Pons (tissue), 1 donor: ENCODE measurements at places on chromosomes 2 and 18.

DNA sequence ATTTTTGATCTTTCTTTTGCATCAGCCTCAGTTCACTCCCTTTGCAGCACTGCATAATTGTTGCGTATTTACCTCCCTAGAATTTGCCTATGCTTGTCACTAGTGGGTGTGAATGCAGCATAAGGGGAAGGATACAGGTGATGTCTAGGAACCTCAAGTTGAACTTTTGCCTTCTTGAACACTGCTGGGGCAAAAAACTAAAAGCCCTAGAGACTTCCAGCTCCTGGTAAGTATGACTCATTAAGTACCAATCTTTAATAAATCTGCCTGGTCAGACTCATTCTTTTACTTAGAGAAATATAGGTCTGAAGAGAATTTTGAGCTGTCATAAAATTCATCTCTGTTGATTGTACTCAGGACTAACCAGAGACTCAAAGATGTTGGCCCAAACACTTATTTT, 547.3 kb upstream of the FANCL start:
- DNase-seq, result no peak

DNA sequence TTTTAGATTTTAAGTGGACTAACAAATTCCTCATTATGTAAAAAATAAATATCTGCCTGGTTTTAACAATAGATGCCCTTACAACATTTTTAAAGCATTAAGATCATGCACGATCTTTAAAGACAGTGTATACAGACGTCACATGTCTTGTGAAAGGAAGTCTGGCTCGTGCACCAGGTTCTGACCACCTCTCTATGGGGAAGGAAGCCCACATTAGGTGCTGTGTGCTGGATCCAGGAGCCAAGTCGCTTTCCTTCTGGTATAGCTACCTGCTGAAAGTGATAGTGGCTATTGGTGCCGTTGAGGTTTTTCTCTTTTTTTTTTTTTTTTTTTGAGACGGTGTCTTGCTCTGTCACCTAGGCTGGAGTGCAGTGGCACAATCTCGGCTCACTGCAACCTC, 116.5 kb downstream of the NCK2 start:
- no peak for DNase-seq

DNA sequence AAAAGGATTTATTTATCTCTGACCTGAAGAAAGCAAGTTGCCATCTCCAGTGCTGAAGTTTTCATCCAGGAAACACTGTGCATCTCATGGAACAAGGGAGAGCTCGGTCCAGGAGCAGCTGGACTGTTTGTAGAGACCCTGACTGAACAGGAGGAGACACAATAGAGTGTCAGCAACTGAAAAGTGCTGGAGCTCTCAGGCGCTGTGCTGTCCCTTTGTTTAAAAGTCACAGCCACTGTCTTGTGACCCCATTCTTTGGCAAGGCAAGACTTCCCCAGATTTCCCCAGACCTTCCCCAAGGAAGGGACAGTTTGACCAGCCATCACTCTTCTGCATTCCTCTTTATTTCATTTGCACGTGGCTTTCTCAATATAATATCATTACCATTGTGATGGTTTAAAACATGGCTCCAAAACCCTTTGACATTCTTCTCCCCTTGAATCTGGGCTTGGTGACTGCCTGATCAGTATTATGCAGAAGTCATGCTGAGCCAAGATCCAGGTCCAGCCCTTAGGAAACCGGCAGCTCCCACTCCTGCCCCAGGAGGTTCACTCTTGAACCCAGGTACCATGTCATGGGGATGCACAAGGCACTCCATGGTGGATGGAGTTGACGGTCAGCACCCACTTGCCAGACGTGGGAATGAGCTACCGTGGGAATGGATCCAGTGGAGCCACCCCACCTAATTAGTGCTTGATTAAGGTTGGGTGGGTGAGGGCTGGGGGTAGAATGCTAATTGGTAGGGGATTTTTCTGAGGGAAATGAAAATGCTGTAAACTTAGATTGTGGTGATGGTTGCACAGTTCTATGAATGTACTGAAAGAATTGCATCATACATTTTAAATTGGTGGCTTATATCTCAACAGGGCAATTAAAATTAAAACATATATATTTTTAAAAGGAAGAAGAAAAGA, 497.9 kb upstream of the RAB6C start:
- no peak for DNase-seq

GRCh38 chr2:201955702-201956141, 77.9 kb upstream of the FZD7 start:
- DNase-seq, result peak; percentile 3

GRCh38 chr2:60534052-60534685, 19.3 kb downstream of the BCL11A start:
- DNase-seq, result no peak

DNA sequence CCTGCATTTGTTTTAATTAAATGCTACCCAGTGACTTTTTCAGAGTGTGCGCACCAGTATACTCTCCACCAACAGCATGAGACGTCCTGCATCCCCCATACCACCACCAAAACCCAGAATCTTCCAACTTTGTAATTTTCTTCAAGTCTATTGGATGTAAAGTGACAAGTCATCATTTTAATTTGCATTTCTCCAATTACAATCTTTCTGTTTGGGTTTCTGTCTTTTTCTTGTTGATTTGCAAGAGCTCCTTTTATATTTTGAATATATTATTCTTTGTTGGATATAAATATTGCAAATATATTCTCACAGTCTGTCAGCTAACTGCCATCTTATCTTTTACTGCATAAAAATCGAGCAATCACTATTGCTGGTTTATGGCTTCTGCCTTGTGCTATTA, 96.6 kb downstream of the FAM168B start:
- no peak for DNase-seq

DNA sequence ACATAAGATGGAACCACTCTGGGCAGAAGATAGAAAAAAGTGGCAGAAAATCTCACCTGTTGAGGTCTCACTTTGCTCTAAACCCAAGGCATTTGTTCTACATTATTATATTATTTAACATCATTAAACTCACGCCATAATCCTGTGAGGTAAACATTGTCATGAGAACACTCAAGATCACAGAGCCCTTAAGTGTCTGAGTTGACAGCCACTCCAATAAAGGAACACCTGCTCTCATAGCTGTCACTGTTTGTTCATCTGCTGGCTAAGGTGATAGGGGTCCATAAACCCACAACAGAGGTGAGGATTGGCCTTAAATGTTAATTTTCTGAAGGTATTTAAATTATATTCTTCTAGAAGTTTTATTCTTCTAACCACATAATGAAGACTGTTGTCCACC, 439.7 kb downstream of the RIT2 start:
- no peak for DNase-seq

- DNase-seq, result no peak
Measured at GRCh38 chr2:23280401-23280800, 104.6 kb upstream of the KLHL29 start.

DNA sequence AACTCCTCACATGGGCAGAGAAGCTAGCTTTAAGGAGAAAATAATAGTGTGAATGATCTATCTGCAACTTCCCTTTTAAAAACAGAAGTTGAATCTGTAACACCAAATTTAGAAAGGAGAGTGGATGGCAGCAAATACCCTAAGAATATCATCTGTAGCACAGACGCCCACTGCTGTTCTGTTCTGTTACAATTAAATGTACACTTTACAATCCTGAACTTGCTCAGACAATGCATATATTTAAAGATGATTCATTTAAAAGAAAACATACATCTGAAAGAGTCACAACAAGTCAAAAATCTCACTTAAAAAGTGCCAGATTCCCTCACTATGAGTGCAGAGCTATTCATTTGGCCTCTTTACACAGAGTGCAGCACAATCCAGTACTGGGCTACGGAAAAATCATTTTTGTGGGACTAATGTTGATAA, 8.0 kb upstream of the SERTAD2 start:
- DNase-seq, result peak; percentile 60

GRCh38 chr2:12767541-12767940, 50.8 kb downstream of the TRIB2 start:
- no peak for DNase-seq

- peak; percentile 19 for DNase-seq
Measured at GRCh38 chr18:12944709-12945108, 3.1 kb upstream of the SEH1L start.

- peak; percentile 54 for DNase-seq
Measured at GRCh38 chr18:41906528-41907146, 48.4 kb upstream of the PIK3C3 start.

- DNase-seq, result no peak
Measured at GRCh38 chr2:174608866-174609214, 11.2 kb upstream of the WIPF1 start.

- no peak for DNase-seq
Measured at GRCh38 chr2:219570924-219571310, 422 bp downstream of the OBSL1 start.
